ENCODE measurements at places on chromosomes 4 and X.

DNA sequence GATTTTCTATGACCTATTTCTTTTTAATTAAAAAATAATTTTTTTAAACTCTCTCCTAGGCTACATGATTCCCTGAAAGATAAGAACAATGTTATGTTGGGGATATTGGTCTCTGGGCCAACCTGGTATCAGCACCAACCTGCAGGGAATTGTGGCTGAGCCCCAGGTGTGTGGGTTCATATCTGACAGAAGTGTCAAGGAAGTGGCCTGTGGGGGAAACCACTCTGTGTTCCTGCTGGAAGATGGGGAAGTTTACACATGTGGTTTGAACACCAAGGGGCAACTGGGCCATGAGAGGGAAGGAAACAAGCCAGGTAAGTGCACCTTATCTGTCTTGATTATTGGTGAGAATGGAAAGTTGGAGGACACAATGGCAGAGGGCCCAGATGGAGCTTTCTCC is 13.5 kb downstream of the HERC3 start:
- DNase-seq: peak; percentile 50

GRCh38 chr4:25970226-25970675 is 56.2 kb downstream of the SMIM20 start:
- DNase-seq: no peak

DNA sequence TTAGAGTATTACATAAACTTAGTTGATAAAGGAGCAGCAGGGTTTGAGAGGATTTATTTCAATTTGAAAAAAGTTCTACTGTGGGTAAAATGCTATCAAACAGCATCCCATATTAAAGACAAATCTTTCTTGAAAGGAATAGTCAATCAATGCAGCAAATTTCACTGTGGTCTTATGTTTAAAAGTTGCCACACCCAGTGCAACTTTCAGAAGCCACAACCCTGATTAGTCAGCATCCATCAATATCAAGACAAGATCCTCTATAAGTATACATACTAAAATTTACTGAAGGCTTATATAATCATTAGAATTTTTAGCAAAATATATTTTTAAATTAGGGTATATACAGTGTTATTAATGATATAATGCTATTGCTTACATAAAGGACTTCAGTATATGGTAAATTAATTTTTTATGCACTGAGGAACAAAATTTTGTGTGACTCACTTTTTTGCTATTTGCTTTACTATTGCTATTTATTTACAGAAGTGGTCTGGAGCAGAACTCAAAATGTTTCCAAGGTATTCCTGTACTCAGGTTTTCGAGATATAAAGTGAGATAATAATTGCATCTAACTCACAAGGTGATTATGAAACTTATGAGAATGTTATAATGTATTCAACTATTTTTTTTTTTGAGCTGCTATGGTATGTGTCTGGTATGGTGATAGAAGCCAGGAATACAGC is 1127.6 kb downstream of the ADGRL3 start:
- no peak for DNase-seq

- DNase-seq: no peak
These were observed 49.6 kb downstream of the MEPE start for GRCh38 chr4:87882321-87882720.

DNA sequence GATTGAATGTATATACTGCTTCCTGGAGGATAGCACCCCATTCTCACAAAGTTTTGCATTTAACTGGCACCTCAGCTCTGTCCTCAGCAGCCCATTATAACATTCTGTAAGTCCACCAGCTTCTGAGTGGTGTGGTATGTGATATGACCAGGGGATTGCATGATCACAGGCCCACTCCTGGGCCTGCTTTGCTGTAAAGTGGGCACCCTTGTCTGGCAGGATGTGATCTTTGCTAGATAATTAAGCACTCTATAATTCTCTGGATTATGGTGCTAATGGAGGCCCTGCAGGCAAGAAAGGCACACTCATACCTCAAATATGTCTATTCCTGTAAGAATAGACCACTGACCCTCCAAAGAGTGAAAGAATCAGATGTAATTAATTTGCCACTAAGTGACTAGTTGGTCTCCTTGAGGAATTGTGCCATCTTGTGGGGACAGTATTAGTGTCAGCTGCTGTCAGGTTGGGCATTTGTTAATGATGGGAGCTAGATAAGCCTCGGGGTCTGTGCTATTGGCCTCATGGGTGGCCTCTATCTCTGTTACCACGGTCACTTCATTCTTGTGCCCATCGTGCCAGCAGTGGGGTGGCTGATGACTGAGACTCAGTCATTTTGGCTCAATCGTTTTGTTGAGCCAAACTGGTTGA is 2.2 kb upstream of the CFI start:
- peak; percentile 54 for DNase-seq

GRCh38 chrX:100673397-100673953 is 29.5 kb downstream of the SRPX2 start:
- DNase-seq: no peak

GRCh38 chr4:74612837-74613236 is 167.9 kb downstream of the AREG start:
- no peak for DNase-seq

DNA sequence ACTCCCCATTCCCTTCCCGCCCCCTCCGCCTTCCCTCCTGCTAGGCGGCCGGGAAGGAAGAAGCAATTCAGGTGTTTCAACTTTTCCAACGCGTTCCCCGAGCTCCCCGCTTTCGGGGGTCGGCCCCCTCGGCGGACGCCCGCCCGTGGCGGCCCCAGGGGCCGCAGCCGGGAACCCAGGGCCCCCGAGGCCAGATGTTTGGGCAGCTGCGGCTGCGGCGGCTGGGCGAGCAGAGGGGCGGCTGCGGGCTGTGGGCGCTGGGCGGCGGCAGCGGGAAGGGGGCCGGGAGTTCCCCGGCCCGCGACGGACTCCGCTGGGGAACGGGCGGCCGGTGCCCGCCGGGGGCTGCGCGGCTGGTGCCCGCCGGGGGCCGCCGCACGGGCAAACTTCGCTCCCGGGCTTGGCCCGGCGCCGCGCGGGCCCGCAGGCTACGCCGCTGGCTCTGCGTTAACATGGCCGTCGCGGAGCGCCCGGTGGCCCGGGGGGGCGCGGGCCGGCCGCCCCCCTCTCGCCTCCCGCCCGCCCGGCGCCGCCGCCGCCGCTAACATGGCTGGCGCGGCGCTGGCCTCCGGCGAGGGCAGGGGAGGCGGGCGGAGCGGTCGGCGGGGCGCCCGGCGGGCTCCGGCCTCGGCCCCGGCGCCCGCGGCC is 510 bp downstream of the HMGB3 start:
- peak; percentile 7 for DNase-seq

DNA sequence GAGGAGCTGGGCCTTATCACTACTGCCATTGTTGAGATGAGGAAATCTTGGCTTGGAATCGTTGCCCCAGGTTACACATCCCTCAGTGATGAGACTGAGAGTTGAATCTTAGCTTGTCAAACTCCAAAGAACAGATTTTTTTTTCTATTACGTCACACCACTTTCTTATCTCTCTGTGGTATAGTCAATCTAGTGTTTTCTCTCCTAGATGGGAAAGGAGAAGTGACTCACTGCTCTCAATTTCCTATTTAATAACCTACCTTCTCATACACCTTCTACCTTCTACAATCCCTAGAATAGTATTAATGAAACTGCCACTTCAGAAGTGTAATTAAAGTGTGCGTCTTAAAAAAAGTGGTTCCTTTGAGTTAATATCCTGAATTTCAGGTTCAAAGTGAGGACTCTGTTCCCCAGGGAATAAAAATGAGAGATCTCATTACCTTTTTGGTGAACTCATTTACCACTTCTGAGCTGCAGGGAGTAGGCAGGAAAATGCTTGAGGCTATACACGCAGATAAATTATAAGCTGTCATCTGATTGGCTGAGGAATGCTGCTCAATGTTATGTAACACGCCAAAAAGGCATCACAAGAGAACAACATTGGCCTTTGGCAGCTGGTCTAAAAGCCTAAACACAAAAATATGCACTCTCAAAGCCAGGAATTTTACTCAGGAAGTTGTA is 59.3 kb downstream of the MAD2L1 start:
- no peak for DNase-seq

GRCh38 chrX:70554523-70554922 is 109.9 kb downstream of the DLG3 start:
- no peak for DNase-seq

DNA sequence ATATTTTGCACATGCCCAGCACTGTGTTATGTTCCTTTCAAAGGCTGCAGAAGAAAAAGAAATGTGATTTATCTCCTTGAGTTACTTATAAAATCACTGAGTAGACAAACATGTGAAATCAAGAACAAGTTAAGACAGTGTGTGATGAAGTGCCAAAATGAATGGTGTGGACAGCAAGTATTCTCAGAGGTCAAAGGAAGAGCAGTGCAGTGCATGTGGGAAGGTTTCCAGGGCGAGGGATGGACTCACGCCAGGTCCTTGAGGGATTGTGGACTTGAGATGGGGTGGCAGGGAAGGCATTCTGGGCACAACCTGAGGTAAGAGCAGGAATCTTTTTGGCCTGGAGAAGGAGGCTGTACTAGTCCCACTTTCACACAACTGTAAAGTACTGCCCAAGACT is 115.5 kb downstream of the FNIP2 start:
- no peak for DNase-seq

GRCh38 chrX:17553961-17554482 is 179.0 kb downstream of the NHS start:
- no peak for DNase-seq
